Muscle of back (tissue), 13 donors: ENCODE measurements at places on chromosomes 3 and 15. TPM values are rescaled to one million over a fixed set of nuclear protein-coding genes. Genes with fewer than 3 reads are reported as not detected.

DNA sequence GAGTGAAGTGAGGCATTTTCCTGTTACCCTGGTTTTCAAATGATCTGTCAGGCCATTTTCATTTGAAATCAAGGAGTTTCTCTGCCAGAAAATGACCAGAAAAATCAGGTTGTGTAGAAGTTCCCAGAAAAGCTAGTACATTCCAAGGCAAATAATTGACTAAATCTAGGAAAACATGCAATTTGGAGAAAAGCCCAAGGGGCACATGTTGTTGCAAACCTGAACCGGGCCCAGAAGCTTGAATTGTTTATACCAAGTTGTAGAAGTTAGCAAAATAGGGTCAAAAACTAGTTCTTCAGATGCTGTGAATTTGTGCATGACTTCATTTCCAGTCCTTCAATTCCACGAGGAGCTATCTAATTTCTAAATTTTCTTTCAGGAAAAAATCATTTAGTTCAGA is 31.0 kb downstream of the TRIM42 start:
- DNase-seq: peak; percentile 60

- no peak for DNase-seq
These were observed 34.9 kb downstream of the CHAC1 start for GRCh38 chr15:40988156-40988555.

Gene ITIH4
- 9.6 TPM for polyA plus RNA-seq

Gene RASL12
- polyA plus RNA-seq: 11.7 TPM

Gene CFAP44
- polyA plus RNA-seq: 3.3 TPM

- no peak for DNase-seq
These were observed 4.7 kb upstream of the BNC1 start for GRCh38 chr15:83289160-83289559.

Gene APH1B
- polyA plus RNA-seq: 14.8 TPM

Gene CKMT1B
- 0.11 TPM for polyA plus RNA-seq

Gene ADAMTSL3
- polyA plus RNA-seq: 50.1 TPM

GRCh38 chr15:89817701-89818280 is 3.1 kb upstream of the ANPEP start:
- no peak for DNase-seq

Gene TNFAIP8L3
- 2.1 TPM for polyA plus RNA-seq

DNA sequence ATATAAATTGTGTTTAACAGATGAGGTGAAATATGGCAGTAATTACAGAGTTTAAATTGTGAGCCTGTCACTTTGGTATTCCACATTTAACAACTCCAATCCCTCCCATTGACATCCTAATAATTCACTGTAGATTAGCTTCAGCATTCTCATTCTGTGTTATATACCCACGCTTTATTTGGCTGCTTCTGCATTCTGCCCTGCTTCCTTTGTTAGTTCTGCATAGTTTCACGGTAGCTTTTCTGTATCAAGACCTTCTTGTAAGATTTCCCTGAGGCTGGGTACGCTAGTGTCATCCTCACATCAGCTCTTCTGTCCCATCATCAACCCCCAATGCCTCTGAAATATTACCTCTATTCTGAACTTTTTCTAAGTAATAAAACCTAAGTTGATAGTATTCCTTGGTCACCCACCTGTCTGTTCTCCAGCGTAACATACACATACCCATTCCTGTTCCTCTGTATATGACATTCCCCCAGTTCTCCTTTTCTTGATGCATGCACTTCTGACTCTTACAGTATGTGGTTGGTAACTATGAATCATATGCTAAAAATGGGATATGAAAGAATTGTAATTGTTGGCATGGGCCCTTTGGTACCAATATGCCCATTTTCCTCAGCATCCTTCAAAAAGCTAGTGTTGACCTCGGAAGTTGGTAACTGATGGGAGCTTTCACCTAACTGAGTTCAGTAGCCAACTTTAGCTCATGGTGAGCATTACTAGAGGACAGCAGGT is 171.2 kb downstream of the KLHL25 start:
- DNase-seq: peak; percentile 65

DNA sequence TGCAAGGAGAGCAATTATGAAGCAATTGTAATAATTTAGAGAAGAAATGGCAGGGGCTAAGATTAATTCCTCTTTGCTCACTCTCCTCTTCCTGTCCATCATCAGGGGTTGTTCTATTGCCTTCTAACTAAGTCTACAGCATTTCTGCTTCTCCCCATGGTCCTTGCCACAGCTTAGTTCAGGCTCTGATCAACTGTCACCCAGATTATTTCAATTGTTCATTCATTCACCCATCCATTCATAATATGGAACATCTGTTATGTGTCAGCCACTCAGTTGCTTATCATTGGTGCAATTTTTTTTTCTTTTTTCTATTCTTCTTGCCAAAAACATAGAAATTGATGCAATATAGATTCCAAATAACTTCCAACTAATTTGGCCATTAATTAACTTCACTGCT is 93.2 kb downstream of the CD47 start:
- no peak for DNase-seq

GRCh38 chr3:4083225-4084015 is 219.7 kb upstream of the SETMAR start:
- DNase-seq: no peak

- no peak for DNase-seq
These were observed 178.8 kb downstream of the KLHL25 start for GRCh38 chr15:85615930-85616329.

Gene ARPP19
- polyA plus RNA-seq: 86.1 TPM

DNA sequence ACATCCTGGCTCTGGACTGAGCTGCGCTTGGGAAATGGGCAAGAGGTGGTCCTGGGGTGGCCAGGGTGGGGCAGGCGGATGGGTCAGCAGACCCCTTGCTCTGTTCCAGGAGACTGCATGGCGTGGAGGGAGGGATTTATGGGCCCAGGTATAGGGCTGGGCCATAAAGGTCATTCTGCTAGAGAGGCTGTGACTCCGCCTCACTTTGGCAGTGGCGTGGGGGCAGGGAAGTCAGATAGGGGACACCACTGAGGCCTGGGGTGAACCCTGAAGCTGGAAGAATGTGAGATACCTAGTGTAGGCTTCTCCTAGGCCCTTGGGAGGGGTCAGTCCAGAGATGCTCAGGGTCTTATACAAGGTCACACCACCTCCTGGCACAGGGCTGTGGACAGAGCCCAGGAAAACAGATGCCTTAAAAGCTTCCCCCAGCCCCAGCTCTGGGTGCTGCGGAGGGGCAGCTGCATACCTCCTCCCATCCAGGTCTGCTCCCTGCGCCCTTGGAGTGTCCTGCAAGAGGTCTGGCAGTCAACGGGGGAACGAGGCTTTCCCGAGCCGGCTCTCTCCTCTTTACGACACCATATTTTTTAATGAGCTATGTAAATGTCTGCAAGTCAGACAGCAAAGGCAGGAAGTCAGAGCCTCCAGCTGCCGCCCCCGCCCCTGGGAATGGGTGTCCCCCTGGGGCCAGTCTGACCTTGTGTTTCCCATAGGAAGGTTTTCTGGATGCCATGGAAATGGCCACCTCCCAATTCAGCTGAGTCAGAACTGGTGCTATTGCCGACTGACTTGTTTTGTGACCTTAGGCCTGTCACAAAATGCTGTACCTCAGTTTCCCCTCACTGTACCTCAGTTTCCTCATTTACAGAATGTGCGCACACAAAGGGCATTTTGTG is 26.3 kb downstream of the LINGO1 start:
- no peak for DNase-seq

GRCh38 chr3:32420126-32421038 is 28.7 kb downstream of the CMTM7 start:
- DNase-seq: no peak

- DNase-seq: no peak
These were observed 6.4 kb downstream of the CADM2 start for GRCh38 chr3:84965141-84965540.

Gene CHP1
- 58.7 TPM for polyA plus RNA-seq

GRCh38 chr3:12394569-12395271 is 89.6 kb upstream of the TSEN2 start:
- DNase-seq: no peak
